ENCODE measurements at places on chromosomes 5 and 9.
A peak's percentile ranks its signal among the peaks of the same experiment; 100 is the strongest.

GRCh38 chr9:21455320-21455719 is 15.1 kb downstream of the IFNA1 start:
- no peak for DNase-seq

DNA sequence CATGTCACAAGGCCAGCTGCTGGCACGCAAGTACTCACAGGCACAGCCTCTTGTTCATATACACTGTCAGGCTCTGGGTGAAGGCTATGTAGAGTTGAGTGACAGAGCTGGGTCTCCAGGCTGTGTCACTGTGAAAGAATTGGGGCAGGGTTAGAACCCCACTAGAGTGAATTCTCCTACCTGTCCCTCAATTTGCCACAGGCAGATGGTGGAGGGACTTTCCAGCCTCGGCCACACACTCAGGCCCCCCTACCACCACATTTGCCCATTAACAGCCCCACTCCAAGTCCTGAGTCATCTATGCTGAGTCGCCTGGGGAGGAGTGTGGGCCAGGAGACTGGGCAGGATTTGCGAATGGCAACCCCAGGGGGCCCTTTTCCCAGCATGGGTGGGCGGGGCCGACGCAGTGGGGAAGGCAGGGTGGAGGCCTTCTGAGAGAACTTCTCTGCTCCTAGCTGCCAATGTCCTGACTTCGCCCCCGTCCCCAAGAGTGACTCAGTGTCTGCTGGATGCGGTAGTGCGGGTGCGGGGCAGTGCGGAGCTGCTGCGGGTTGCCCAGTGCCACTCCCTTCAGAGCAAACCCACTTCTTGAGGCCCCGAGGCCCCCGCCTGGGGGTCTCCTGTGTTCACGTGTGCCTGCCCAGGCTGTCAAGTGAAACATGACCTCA is 50.3 kb upstream of the PSD2 start:
- DNase-seq: no peak

- DNase-seq: no peak
Observed at GRCh38 chr5:81768935-81769452, 18.1 kb upstream of the SSBP2 start.

- DNase-seq: no peak
Observed at GRCh38 chr5:157509587-157509986, 49.6 kb downstream of the NIPAL4 start.

- peak; percentile 60 for DNase-seq
Observed at GRCh38 chr5:134275822-134276221, 49.9 kb upstream of the PPP2CA start.

GRCh38 chr5:13553896-13554295 is 390.6 kb downstream of the DNAH5 start:
- no peak for DNase-seq

DNA sequence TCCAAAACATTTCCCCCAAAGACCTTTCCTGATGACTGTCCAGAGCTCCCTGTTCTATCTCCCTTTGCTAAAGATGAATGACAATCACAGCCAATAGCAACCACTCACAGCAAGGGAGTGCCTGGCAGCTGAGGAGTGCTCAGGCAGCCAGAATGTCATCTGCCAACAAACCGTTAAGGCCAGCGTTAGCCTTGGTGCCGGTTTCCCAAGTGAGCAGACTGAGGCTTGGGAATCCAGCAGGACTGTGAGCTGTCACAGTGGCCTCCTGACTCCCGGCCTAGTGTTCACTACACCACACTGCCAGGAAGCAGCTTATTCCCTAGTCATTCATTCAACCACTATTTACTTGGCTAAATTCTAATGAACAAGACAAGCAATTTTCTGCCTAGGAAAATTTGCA is 24.7 kb downstream of the STK10 start:
- no peak for DNase-seq

DNA sequence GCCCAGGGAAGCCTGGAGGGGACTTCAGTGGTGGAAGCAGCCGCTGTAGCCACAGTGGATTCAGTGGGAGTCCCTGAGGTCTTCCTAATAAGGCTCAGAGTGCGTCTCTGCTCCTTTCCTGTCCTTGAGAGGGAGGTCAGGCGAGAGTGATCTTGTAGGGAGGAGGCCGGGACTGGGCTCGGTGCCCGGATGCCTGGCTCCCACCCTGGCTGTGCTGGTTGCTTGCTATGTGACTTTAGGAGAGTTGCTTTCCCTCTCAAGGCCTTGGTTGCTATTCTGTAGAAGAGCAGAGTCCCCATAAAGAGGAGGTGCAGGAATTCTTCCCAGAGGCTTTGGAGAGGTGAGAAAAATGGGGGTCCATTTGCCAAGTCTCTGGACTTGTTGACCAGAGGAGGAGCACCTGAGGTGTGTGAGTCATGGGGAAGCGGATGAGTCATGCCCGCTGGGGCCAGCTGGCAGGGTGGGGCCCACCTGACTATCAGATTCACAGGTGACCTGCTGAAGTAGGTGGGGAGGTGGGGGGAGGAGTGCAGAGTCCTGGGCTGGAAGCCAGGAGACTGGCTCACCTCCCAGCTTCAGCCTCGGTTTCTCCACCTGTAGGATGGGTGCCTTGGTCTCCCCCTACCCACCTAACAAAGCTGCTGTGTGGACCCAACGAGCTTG is 13.8 kb downstream of the GSN start:
- peak; percentile 85 for DNase-seq

DNA sequence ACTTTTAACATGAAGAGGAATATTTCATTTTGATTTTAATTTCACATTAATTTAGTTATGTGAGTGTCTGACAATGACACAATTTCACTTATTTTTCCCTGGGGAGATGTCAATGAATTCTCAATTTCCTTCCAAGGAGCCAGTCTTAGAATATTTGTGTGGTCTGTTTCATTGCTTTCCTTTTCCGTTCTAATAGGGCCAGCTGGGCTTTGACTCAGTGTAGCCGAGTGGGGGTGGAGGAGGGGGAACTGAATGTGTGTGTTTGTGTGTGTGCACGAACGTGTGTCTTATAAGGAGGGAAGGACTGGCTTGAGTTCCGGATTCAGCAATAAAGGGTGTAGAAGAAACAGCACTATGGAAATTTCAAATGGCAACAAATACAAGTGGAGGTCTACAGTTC is 100.0 kb downstream of the BASP1 start:
- no peak for DNase-seq

GRCh38 chr5:50441493-50441955 is 436 bp upstream of the EMB start:
- DNase-seq: no peak

GRCh38 chr9:126490214-126490631 is 123.5 kb upstream of the LMX1B start:
- peak; percentile 24 for DNase-seq

GRCh38 chr5:75668445-75668844 is 48.8 kb downstream of the POC5 start:
- no peak for DNase-seq

DNA sequence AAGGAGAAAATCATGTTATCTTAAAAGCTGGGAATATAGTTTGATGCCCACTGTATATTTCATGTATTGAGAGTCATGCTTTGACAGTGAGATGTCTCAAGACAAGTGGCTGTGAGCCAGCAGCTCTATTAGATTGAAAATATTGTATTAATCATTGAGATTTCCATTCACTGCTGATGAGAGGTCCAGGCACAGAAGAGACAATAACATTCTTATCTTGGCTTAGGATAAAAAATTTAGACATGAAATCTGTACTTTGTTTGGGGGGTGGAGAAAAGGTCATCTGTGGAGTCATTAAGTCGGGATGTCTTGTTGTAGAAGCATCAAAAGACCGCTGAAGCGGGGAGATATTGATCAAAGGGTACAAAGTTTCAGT is 97.9 kb upstream of the EQTN start:
- no peak for DNase-seq

DNA sequence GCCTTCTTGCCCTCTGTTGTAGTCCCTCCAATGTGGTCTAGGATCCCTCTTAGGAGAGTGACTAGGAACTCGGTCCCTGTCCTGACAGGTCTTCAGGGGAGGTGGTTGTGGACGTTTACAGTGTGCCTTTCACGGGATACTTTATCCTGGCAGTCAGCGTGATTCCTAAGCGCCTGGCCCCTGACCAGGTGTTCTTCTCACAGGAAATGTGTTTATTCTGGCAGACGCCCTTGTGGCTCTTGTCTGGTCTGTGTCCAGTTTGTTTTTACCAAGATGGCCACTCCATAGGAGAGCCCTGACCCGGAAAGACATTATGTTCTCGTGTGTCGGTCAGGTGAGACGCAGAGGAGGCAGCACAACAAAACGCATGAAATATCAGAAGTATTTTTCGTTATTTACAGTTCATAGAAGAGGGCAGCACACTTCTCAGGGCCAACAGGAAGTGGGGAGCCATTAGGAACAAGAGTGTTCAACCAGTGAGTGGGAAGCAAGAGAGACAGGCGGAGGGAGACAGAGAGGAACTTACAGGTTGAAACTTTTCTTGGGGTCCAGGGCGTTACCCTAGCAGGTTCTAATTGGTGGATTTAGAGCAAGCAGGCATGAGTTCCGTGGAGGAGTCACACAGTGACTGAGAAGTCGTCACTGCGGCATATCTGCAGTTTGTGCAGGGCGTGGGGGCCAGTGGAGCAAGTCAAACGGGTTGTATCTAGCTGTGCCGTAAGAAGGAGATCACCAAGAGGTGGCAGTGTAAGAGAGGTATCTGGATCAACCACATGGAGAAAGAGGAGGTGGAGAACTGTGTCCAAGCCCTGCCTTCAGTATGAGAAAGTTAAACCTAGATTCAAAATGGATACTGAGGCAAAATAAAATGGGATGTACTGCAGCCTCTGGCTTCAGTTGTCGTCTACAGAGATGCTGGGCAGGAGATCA is 412.9 kb downstream of the ZSWIM6 start:
- DNase-seq: no peak

- no peak for DNase-seq
Observed at GRCh38 chr5:1507961-1508658, 15.7 kb downstream of the LPCAT1 start.

- no peak for DNase-seq
Observed at GRCh38 chr5:119742311-119742710, 113.0 kb downstream of the FAM170A start.

DNA sequence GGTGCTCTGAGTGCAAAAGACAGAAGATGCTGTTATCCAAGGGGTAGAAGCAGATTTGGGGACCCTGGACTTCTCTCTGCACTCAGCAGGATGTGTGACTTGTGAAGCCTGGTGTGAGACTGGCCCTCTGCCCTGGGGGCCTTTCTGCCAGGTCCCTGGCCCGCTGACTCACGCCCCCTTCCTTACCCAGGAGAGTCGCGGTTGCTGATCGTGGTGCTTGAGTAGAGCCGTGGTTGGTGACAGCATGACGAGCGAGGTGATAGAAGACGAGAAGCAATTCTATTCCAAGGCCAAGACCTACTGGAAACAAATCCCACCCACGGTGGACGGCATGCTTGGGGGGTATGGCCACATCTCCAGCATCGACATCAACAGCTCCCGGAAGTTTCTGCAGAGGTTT is 6.5 kb downstream of the NTMT1 start:
- no peak for DNase-seq

DNA sequence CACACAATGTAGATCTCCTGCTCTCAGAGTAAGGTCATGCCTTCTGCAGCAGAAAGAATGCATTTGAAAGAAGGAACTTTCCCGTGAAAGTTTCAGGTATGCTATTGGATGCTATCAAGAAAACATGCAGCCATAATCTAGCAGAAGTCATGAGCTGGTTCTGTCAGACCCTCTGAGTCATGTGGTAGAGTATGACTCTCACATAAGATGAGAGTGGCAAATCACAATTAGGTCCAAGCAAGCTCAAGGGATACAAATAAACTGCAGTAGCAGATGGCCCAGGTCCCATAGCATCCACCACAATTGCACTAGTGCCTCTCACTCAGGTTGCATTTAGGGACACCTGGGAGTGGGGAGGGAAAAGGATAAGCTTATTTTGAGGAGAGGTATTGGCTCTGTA is 292.8 kb downstream of the ASTN2 start:
- no peak for DNase-seq

- DNase-seq: no peak
Observed at GRCh38 chr9:82911996-82912395, 150.9 kb downstream of the RASEF start.

GRCh38 chr9:96448546-96449170 is 1.3 kb upstream of the HABP4 start:
- DNase-seq: no peak

DNA sequence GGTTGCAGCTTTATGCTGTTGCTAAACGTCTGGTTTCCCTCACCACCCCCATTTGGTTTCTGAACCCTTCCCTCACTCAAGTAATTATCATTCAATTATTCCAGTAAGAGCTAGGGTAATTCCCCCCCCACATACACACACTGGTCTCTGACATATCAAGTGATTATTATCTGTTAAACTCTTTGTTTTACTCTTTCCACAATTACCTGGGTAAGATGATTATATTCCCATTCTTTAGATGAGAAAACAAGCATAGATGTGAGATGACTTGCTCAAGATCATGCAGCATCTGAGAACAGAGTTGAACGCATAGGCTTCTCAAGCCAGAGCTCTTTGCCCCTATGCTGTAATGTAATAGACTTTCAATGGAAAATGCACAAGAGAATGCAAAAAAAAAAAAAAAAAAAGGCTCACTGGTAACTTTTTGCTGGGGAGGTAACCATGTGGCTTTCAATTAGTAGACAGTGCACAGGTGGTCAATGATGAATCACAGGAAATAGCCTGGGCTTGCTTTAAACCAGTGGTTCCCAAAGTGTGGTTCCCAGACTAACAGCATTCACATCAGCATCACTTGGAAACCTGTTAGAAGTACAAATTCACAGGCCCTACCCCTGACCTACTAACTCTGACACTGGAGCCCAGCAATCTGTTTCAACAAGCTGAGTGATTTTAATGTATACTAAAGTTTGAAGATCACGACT is 87.6 kb downstream of the PIK3R1 start:
- DNase-seq: no peak

DNA sequence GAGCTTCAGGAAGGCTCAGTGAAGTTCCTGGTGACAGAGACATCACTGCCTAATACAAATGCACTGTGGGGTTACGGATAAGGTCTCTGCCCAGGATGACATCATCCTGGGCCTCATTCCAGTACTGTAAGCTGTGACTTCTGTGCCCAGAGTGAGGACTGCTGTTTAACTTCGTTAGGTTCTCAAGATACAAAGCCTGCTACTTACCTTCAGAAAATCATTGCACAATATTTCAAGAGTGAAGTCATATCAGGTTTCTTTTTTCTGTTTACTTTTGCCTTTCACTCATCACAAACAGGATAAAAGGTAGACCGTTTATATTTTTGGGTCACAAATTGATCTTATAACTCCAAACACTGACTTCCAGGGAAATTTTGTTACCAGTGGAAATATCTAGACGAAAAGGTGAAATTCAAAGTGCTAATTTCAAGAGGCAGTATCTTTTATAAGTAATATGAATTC is 241.2 kb downstream of the PIK3R1 start:
- peak; percentile 37 for DNase-seq
